ENCODE measurements at places on chromosomes 13 and 19. TPM values are rescaled to one million over a fixed set of nuclear protein-coding genes. Genes with fewer than 3 reads are reported as not detected.

The ZNF816 gene
- 4.7 TPM for total RNA-seq

The UQCRFS1 gene
- 65.4 TPM for total RNA-seq

The NXNL1 gene
- total RNA-seq: not detected

The DGKH gene
- total RNA-seq: 2.7 TPM

The LHFPL6 gene
- 14.4 TPM for total RNA-seq

The SIGLEC9 gene
- total RNA-seq: not detected

GRCh38 chr13:65488606-65489005, 1741.5 kb downstream of the PCDH9 start:
- DNase-seq: no peak

DNA sequence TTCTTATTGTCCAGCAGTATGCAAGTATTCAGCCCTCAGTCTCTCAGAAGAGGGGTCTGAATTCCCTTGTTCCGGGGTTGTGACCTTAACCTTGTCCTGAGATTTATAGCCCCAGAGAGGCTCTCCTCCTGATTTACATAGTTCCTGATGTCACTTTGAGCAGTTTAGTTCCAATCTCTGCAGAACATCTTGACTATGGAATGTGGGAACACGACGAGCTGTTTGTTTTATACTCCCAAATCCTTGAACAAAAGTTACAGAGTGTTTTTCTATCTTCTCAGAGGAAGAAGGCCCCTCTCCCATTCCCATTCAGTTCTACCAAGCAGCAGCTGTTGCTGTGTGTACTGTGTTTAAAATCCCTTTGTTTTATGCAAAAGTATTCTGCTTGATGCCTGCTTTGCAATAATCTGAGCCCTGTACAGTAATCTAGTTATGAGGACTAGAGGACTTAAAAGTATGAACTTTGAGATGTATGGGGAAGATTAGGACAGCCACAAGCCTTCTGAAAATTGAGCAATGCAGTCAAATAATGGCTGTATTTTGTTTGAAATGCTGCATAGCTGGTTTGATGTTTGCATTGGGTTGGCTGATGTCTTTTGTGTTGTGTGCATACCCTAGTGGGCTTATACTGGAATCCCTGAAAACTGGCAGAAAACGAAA, 74.7 kb downstream of the KL start:
- DNase-seq: no peak

DNA sequence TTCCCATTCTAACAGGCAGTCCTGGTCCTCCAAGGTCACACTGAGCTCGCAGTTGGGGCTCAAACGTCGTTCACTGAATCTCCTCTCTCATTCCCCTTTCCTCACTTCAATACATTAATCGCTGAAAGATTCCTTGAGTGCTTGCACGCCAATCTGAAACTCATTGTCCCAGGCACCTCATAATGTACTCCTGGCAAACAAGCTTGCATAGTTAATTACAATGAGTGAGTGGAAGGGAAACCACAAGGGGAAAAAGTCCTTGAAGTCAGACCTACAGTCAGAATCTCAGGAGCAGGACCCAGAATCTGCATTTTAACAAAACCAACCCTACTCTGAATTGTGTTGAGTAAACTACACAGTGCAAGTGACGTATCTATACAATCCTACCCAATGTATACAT, 86.9 kb downstream of the CRYL1 start:
- no peak for DNase-seq

- DNase-seq: no peak
Measured at GRCh38 chr13:57653229-57653989, 21.9 kb downstream of the PCDH17 start.

GRCh38 chr19:10891405-10892086, 20.2 kb downstream of the CARM1 start:
- no peak for DNase-seq
